ENCODE measurements at places on chromosomes 3 and 15. TPM values are rescaled to one million over a fixed set of nuclear protein-coding genes. Genes with fewer than 3 reads are reported as not detected.

GRCh38 chr3:184602372-184603150, 41.0 kb downstream of the EPHB3 start:
- H3K4me1 ChIP-seq: peaks cover 8% of the 10 kb centered on the region
- DNase-seq: no peak
- no peak overlapping the region for H3K4me3 ChIP-seq
- H3K27me3 ChIP-seq: peaks cover 6% of the 10 kb centered on the region

- no peak for DNase-seq
- peak overlapping the region; percentile 96 for H3K27ac ChIP-seq
- H3K27me3 ChIP-seq: no peaks in the 10 kb centered on the region
- H3K4me1 ChIP-seq: peaks cover 30% of the 10 kb centered on the region
- H3K4me3 ChIP-seq: peak overlapping the region; percentile 93
- peaks cover 23% of the 10 kb centered on the region for H3K36me3 ChIP-seq
Observed at GRCh38 chr15:84714372-84714771, 1.6 kb downstream of the SEC11A start.

GRCh38 chr3:15873415-15873814, 75.6 kb upstream of the ANKRD28 start:
- H3K36me3 ChIP-seq: no peaks in the 10 kb centered on the region
- no peak overlapping the region for H3K4me3 ChIP-seq
- no peak for DNase-seq
- H3K27me3 ChIP-seq: no peaks in the 10 kb centered on the region
- no peak overlapping the region for H3K27ac ChIP-seq

- H3K27ac ChIP-seq: peak overlapping the region; percentile 60
- no peak for DNase-seq
- H3K36me3 ChIP-seq: no peaks in the 10 kb centered on the region
- H3K4me3 ChIP-seq: peak overlapping the region; percentile 28
- H3K27me3 ChIP-seq: no peaks in the 10 kb centered on the region
Observed at GRCh38 chr3:56915966-56916586, 114.3 kb upstream of the ARHGEF3 start.

GRCh38 chr3:52609316-52609815, 73.0 kb downstream of the UQCC5 start:
- no peaks in the 10 kb centered on the region for H3K27me3 ChIP-seq
- peak overlapping the region; percentile 54 for H3K27ac ChIP-seq
- no peak overlapping the region for H3K4me3 ChIP-seq
- H3K36me3 ChIP-seq: no peaks in the 10 kb centered on the region
- H3K4me1 ChIP-seq: peaks cover 12% of the 10 kb centered on the region

- no peak overlapping the region for H3K4me3 ChIP-seq
- DNase-seq: no peak
- no peaks in the 10 kb centered on the region for H3K27me3 ChIP-seq
- no peak overlapping the region for H3K27ac ChIP-seq
- no peaks in the 10 kb centered on the region for H3K36me3 ChIP-seq
- no peaks in the 10 kb centered on the region for H3K4me1 ChIP-seq
Observed at GRCh38 chr3:177569875-177570657, 372.8 kb upstream of the TBL1XR1 start.

- no peaks in the 10 kb centered on the region for H3K27me3 ChIP-seq
- DNase-seq: no peak
- H3K4me3 ChIP-seq: no peak overlapping the region
- H3K36me3 ChIP-seq: no peaks in the 10 kb centered on the region
- H3K4me1 ChIP-seq: peaks cover 6% of the 10 kb centered on the region
Observed at GRCh38 chr3:20646425-20646824, 460.4 kb upstream of the SGO1 start.

DNA sequence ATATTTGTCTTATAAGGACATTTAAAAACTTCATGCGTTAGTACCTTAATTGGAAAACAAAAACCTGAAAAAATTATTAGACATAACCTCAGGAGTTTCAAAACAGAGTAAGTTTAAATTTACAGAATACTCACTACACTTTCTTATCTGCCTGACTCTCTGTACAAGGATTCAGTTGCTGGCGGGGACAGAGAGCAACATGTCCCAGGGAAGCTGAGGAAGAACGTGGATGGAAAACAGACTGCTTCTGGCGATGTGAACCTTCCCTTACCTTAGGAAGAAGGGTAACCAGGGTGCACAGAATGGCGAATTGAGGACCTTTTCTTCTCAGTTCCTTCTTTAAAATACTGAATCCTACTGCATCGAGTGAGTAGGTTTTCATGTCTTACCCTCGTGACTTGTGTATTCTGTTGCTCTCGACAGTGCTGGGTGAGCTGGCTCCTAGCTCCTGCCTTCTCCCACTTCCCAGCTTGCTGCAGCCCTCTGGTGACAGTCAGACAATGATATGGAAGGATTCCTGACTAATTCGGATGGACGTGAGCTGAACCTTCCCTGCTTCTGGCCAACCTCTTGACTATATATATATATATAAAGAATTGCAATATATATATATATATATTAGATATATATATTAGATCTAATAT, 178.2 kb downstream of the PDZRN3 start:
- no peaks in the 10 kb centered on the region for H3K36me3 ChIP-seq
- peaks cover 8% of the 10 kb centered on the region for H3K4me1 ChIP-seq
- no peaks in the 10 kb centered on the region for H3K27me3 ChIP-seq
- no peak overlapping the region for H3K4me3 ChIP-seq
- H3K27ac ChIP-seq: no peak overlapping the region

- no peak overlapping the region for H3K27ac ChIP-seq
- no peaks in the 10 kb centered on the region for H3K27me3 ChIP-seq
- no peaks in the 10 kb centered on the region for H3K36me3 ChIP-seq
- no peak overlapping the region for H3K4me3 ChIP-seq
- DNase-seq: no peak
- peaks cover 2% of the 10 kb centered on the region for H3K4me1 ChIP-seq
Observed at GRCh38 chr3:28700728-28701127, 352.1 kb upstream of the AZI2 start.

- no peak overlapping the region for H3K4me3 ChIP-seq
- no peaks in the 10 kb centered on the region for H3K27me3 ChIP-seq
- no peak overlapping the region for H3K27ac ChIP-seq
Observed at GRCh38 chr3:22115581-22115980, 364.6 kb upstream of the ZNF385D start.

CHRM5 gene
- total RNA-seq: not detected

PPM1M gene
- 3.3 TPM for total RNA-seq

GOLGA6L1 gene
- not detected for total RNA-seq

GOLGA6L25 gene
- not detected for total RNA-seq

HACL1 gene
- total RNA-seq: 23.7 TPM

PTPN9 gene
- total RNA-seq: 7.0 TPM
